ENCODE measurements at places on chromosomes 7 and 10.

- DNase-seq, result no peak
Observed at GRCh38 chr7:27163288-27164044, 1.9 kb downstream of the HOXA9 start.

GRCh38 chr7:134942690-134943466, 43.4 kb upstream of the AGBL3 start:
- DNase-seq, result no peak

- DNase-seq, result no peak
Observed at GRCh38 chr7:10888861-10889260, 84.8 kb upstream of the PHF14 start.

GRCh38 chr10:11934262-11934661, 108.3 kb downstream of the UPF2 start:
- no peak for DNase-seq

DNA sequence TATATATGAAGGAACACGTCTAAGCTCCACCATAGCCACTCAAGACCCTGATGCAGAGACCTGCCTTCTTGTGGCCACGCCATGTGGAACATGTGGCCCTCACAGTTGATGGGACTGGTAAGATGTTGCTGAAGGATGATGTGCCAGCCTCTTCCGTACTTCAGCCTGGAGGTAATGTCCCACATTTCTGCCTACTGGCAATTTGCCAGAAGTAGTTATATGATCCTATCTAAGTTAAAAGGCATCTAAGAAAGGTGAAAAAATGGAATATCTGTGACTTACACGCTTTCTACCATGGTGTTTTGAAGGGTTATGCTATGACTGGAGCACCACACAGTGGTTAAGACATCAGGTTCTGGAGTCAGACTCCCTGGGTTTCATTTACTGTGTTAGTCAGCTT, 948.7 kb upstream of the GHITM start:
- no peak for DNase-seq

GRCh38 chr10:133324198-133324792, 12.4 kb downstream of the CALY start:
- no peak for DNase-seq

Data from stimulated activated CD4-positive, alpha-beta T cell treated with anti-CD3 and anti-CD28 coated beads, Interleukin-1b, Interleukin-23, amount 100 ng/mL, for 1 hour (primary cell).